ENCODE measurements at places on chromosomes 7 and 10.

GRCh38 chr7:149027611-149028345 is 527 bp downstream of the PDIA4 start:
- peak; percentile 73 for DNase-seq

DNA sequence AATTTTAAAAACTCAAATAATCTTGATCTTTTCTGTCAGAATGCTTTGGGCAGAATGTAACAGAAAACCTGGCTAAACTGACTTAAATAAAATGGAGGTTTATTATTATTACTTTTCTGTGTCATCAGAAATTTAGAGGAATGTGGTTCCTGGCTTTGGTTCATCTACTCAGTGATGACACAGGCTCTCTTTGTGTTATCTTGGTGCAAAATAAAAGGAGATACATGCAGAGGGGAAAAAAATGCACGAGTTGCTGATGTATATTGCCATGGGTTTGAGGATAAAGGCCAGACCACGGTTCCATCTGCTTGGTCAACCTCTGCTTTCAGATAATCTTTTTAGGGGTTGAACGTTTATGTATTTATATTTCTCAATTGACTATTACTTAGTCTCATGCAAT is 181.4 kb downstream of the SUGCT start:
- DNase-seq = no peak

GRCh38 chr10:48333856-48334255 is 27.4 kb downstream of the MAPK8 start:
- no peak for DNase-seq

DNA sequence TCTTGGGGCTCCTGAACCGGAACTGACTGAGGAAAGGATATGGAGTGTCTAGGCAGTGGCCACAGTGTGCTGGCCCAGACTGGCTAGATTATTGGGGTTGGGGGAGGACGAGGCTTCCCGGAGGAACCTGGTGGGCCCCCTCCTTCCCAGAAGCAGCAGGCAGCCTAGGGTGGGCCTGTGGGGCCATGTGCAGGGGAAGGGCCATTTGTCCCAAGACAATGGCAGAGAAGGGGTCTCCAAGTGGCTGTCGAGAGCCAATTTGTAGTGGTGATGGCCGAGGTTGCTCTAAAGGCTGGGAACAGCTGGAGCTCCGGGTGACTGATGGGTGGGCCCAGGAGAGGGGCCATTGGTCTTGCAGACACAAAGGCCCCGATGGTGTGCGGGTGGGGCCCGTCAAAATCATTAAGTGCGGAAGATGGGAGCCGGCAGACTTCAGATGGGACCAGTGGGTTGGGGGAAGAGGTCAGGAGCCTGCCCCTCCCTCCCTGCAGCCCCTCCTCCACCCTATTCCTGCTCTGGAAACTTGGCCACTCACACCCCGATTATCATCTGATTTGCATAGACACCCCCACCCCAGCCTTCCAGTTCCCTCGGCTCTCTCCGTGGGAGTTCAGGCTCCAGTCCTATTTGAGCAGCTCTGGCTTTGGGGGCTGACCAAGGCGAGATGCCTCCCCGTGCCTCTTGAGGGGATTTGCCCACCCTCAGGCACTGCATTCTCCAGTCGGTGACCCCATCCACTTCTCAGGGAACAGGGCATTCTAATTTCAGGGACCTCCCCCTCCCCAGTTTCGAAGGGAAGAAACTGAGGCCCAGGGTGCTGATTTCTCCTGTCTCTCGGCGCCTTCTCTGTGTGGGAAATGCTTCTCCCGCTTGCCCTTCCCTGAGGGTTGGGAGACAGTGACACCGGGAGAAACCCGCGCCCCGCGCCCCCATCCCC is 36.0 kb upstream of the PAX2 start:
- peak; percentile 52 for DNase-seq

DNA sequence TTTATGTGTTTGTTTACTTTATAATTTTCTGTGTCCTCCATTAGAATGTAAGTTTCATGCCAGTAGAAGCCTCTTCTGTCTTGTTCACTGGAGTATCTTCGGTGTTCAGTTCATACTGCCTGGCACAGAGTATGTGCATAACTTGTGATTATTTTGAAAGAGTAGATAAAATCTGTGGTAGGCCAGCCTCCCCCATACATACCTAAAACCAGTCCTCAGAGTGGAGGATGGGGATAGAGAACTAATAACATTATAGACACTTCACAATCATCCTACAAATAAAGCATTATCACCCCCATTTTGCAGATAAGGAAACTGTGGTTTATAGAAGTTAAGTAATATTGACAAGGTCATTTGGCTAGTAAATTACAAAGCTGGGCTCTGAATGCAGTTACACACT is 28.0 kb downstream of the VIM start:
- no peak for DNase-seq

DNA sequence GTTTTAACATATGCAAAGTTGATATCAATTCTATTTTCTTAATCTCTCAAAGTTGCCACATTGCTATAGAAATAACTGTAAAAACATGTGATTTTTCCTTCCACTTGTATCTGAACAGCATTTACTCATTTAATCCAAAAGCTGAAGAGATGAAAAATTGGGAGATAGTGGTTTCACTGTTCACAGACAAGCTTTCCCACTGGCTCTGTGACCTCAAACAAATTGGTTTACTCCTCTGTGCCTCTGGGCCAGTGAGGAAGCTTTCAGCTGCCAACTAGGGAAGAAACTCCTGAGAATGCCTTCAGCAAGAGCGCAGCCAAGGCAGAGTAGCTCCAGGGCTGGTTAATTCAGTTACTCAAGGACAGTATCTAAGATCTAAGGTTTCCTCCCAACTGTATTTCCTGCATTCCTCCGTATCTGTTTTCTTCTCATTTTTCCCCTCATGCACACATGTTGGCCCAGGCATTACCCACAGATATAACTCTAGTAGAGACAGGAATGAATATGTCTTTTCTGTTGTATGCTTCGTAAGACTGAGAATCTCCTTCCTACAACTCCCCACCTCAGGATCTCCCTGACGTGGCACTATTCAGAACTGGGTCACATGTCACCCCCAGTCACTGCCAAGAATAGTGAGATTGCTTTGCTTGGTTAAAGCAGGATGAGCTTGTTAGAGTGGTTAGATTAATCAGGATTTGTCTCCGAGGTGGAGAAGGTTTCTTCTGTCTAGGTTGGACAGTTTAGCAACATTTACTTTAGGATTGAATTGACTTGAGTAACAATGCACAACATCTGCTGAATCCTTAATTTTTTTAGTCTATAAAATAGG is 315.7 kb downstream of the NRG3 start:
- DNase-seq = no peak

- no peak for DNase-seq
Observed at GRCh38 chr10:27815846-27816245, 70.2 kb upstream of the MKX start.

GRCh38 chr7:40419806-40420205 is 285.0 kb downstream of the SUGCT start:
- no peak for DNase-seq

GRCh38 chr7:80428161-80429054 is 83.5 kb downstream of the GNAT3 start:
- DNase-seq = peak; percentile 53

- DNase-seq = no peak
Observed at GRCh38 chr7:138436388-138436787, 23.7 kb upstream of the TRIM24 start.

- DNase-seq = peak; percentile 59
Observed at GRCh38 chr7:27212497-27213432, 12.9 kb upstream of the HOXA13 start.

GRCh38 chr7:80832006-80832405 is 86.8 kb downstream of the SEMA3C start:
- DNase-seq = no peak

- DNase-seq = no peak
Observed at GRCh38 chr10:47443145-47443544, 40.8 kb downstream of the ANXA8 start.

DNA sequence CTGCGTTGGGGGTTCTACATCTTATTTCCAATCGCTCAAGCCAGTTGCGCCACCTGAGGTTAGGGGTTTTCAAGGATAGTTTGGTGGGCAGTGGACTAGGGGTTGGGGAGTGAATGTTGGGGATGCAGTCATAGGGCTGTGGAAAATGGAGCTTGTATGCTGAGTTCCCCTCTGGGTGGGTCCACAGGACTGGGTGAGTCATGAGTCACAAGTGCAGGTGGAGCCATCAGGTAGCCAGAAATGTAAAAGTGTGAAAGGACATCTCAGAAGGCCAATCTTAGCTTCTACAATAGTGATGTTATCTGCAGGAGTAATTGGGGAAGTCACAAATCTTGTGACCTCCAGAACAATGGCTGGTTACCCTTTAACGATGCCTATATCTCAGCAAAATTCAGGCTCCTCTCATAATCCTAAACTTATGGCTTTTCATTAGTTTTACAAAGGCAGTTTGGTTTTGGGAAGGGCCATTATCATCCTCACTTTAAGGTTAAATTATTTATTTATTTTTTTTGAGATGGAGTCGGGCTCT is 18.0 kb upstream of the MKRN1 start:
- DNase-seq = no peak

DNA sequence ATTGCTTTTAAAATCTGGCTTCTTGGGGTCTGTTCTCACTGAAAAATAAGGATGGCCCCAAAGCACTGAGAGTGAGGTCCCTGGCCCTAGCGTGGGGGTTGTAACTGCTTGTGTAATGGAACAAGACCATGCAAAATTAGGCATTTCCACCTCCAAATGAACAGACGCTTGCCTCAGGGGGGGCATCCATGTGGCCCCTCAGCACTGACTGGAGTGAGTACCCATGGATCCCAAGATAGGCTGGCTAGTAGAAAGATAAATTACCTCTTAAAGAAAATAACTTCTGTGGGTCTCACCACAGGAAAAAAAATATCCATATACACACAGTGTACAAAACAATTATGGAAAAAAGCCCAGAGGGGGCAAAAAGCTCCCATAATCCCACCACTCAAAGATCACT is 15.2 kb upstream of the CPA1 start:
- DNase-seq = peak; percentile 24

DNA sequence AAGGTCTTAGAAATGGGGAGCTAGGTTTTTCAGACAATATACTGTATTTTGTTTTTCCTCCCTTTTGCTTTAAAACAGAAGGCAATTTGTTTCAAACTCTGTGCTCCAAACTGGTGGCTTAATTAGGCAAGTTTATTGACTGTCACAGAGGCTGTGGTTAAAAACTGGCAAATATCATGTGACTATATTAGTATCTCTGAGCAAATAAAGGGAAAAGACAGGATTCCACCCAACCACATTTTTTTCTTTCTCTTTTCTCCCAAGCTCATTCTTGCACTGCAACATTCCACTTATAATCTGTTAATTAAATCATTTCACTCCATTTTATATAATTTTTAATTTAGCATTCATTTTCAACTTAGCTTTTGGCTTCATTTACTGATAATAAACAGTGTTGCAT is 615.8 kb downstream of the AUTS2 start:
- DNase-seq = no peak

DNA sequence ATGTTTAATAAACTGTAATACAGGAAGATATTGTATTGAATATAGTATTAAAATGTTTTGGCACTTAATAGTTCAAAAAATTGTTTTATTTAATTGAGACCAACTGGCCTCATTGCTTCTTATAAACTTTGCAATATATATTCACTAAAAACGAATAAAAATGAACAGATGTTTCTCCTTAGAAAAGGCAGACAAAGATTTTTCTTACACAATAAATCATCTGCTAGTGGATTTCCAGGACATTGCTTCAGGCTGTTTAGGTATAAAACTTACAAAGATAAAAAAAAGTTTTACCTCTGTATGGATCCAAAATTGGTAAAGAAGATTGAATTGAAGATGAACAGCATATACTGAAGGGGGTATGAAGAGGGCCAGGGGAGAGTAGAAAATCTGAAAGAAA is 143.6 kb downstream of the AGMO start:
- DNase-seq = no peak

DNA sequence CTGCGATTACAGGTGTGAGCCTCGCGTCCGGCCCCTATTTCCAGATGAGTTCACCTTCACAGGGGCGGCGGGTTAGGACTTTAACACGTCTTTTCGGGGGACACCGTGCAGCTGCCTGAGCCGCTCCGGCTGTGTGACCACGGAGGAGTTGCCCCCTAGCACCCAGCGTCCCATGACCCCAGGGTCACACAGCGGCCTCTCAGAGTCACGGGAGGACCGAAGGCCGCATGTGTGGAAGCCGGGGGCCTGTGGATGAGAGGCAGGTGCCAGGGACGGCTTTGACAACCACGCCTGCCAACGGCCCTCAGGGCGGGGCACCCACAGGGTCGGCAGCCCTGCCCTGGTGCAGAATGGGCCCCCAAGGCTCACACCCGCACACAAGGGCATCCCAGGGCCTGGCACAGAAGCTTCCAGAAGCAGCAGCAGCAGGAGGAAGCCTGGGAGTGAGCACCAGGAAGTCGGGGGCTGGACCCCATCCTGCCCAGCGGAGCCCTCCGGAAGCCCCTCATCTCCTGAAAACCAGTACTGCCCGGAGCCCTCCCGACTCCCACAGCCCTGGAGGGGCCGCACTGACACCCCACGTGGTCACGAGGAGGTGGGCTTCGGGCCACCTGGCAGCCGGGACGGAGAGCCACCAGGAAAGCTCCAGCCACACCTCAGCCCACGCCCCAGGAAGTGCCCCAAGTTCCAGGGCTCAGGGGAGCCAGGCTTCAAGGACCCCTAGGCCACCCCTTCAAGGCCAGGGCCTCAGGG is 32.7 kb downstream of the ADAP1 start:
- DNase-seq = no peak

DNA sequence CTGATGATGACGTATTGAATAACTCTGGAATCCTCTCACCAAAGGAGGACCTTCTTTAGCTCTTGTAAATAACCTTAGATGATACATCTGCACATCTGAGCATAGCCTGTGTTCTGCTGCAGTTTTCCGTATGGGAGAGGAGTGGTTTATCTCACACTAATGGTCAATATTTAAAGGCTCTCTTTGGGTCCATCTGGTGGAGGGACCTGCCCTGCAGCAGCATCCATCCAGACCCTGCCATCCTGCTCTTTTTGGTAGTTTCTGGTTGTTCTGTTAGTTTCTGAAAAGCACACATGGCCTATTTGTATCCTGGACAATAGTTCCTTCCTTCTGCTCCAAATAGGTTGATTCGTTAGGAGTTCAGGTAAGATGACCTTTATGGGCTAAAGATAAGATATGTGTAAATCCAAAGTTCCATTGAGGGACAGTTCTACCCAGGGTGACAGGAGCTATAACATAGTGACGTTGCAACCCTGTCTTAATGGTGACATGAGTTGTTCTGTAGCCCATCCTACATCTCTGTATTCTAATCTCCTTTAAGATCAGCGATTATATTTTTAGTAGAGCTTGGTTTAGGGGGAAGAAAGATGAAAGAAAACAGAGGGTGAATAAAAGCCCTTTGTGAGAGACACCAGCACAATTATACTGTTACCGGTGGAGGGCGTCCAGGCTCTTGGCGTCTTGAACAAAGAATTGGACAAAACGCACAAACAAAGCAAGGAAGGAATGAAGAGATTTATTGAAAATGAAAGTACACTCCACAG is 60.0 kb upstream of the KLF14 start:
- DNase-seq = no peak

GRCh38 chr7:37310327-37311080 is 138.2 kb downstream of the ELMO1 start:
- no peak for DNase-seq

Data from eye (tissue), 1 donor.